ENCODE measurements at places on chromosomes 5 and 9. TPM values are rescaled to one million over a fixed set of nuclear protein-coding genes. Genes with fewer than 3 reads are reported as not detected.

GRIA1 gene
- 0.68 TPM for total RNA-seq

DDX4 gene
- not detected for total RNA-seq

- H3K4me3 ChIP-seq, result no peak overlapping the region
- no peaks in the 10 kb centered on the region for H3K4me1 ChIP-seq
- DNase-seq, result no peak
- H3K27ac ChIP-seq, result no peak overlapping the region
Observed at GRCh38 chr5:6202149-6202967, 176.0 kb downstream of the MED10 start.

DNA sequence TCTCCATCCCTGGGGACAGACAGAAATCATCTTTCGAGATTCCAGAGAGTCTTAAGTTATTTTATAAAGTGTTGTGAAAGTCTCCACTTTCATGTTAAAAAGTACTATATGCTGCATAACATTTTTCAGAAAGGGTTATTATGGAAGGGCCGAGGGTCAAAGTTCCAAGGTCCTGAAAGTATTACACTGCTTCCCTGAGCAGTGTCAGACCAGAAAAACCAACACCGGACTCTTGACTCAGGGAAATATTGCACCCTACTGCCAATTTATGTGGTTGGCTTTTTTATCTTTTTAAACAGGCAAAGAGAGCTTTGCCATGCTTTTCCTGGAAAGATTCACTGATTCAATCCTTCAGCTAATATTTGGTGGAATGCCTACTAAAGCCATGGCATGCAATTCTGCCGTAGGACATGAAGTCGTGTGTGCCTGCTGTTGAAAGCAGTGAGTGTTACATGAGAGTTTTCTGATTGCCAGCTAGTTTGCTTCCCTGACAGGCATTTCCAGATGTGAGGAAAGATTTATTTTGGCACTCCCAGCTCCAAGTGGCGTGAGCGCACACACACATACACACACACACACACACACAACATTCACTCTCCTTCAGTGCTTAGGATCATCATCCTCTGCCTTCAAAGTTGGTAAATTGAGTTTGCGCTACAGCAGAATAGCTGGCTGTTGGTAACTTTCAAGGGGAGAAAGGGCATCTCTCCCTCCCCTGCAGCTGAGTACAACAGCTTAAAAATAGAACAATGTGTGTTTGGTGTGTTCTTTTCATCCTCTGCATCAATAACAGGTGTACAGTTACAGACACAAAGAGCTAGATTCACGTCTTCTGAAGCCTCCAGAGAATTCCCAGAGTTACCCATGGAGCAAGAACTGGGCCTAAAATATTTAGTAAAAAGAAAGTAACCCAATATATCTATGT, 45.6 kb downstream of the SLC1A3 start:
- H3K4me3 ChIP-seq, result no peak overlapping the region
- no peaks in the 10 kb centered on the region for H3K36me3 ChIP-seq
- H3K27me3 ChIP-seq, result no peaks in the 10 kb centered on the region
- H3K27ac ChIP-seq, result no peak overlapping the region
- peaks cover 13% of the 10 kb centered on the region for H3K4me1 ChIP-seq

DNA sequence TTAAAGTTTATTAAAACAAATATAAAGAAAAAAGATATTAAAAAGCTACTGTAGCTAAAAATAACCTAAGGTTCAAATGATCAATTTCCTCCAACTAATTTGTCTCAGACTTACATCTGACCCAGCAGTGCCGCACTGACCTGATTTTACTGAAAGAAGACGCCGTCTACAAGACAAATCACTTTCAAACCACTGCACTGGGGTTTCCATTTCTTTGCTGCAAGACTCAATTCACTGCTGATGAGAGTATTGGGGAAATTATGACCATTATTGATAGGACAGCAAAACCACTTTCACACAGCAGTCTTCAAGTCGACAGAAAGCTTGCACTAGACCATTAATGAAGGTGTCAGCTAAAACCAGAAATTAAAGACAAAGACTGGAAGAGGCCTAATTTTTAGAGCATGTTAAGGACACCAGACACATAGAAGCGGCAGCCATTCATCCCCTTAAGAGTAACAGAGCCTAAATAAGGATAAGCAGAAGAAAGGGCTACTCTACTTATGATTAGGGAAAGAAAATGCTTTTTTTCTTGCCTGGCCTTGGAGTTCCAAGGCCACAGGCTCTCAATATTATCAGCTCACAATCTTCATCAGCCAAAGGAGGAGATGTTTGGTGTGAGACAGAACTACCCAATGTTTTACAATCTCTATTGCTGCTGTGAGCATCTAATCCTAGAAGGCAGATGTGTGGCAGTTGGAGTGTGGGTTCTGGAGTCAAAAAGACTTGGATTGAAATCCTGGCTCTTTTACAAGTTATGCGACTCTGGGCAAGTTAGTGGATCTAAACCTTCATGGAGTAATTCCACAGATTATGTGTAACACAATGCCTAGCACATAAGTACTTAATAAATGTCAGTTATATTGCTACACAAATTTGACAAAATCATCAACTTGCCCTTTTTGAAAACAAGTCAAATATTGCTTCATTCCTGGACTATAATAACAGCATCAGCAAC, 190.7 kb downstream of the MAPKAP1 start:
- no peak overlapping the region for H3K4me3 ChIP-seq
- no peak overlapping the region for H3K27ac ChIP-seq
- no peaks in the 10 kb centered on the region for H3K36me3 ChIP-seq
- H3K4me1 ChIP-seq, result no peaks in the 10 kb centered on the region

- DNase-seq, result no peak
- H3K27ac ChIP-seq, result no peak overlapping the region
- H3K27me3 ChIP-seq, result no peaks in the 10 kb centered on the region
- H3K4me3 ChIP-seq, result no peak overlapping the region
- H3K4me1 ChIP-seq, result peaks cover 6% of the 10 kb centered on the region
Observed at GRCh38 chr5:170501931-170502330, 1.9 kb upstream of the KCNIP1 start.
